Activated T-helper 9 cell treated with anti-CD3 and anti-CD28 coated beads, Interleukin-2, amount 50 U/mL, for 16 hours (primary cell): ENCODE measurements at places on chromosomes 3 and 15.

DNA sequence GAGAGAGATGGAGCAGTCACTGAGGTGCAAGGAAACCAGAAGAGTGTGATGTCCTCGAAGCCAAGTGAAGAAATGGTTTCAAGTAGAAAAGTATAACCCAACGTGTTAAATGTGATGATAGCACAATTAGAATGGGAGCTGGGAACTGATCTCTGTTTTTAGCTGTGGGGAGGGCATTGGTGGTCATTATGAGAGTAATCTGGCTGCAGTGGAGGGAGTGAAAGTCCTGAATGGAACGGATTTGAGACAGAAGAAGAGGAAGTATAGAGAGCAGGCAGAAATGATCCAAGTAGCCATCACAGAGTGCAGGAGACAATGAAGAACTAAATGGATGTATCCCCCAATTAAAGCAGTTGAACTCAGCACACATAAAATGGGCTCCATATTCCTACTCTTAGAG lies 235.3 kb downstream of the IGSF11 start:
- DNase-seq = no peak

DNA sequence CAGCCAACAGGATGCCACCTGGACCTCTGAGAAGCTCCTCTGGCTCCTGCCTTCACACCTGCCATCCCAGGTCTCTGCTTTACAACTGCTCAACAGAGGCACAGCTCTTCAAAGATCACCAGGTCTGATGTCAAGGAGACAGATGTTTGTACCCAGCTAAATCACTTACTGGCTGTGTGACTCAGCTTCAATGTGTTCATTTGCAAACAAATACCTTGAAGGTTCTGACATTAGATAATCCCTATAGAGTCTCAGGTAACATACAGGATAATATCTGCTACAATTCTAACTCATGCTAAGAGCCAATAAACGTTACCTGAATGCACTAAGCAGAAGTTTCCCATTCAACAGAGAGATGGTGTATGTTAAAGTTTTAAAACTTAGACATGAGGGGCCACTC lies 163.4 kb upstream of the IGF1R start:
- no peak for DNase-seq

DNA sequence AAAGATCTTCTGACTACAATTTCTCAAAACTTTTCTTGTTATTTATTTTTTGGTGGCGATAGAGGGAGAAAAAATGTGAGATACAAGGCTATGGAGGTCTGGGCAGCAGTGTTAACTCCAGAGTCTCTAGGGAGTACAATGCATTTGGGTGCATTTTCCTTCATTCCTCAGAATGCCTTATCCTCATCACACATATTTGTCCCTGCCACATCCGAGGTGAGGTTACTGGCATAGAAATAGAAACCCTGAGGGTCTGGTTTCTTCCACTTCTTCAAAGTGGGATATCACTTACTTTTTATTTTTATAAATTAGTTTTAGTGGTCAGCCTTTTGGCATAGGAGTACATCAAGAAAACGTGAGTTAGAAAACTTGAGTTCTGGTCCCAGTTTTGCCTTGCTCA lies 150.4 kb downstream of the TIGIT start:
- DNase-seq = no peak

DNA sequence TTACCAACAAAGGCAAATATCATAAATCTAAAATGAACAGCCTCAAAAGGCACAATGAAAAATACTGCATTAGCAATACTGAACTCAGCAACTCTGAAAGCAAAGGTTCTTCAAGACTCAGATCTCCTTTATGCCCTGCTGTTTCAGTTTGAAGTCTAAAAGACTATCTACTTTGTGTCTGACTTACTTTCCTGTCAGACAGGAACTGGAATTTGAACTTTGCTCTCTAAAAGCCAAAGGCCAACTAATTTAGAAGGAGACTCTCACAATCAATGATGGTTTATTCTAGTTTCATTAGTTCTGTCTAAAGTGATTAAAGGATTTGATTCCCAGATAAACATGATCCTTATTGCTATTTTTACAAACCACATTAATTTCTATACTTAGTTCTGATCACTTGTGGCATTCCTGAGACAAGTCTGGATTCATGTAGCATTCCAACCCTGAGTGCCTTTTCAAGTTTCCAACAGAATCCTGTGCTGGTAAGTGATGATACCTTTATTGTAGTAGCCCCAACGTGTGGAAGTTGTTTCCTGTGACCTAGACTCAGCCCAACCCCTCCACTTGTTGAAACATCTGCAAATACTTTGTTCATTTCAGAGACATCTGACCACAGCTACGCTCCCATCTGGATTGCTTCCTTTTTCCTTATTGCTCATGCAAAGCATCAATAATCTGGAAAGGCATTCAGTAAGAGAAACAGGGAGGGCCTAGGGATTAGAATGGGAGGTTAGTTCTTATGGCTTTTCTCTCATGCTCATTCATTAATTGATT lies 14.9 kb upstream of the LEKR1 start:
- no peak for DNase-seq

DNA sequence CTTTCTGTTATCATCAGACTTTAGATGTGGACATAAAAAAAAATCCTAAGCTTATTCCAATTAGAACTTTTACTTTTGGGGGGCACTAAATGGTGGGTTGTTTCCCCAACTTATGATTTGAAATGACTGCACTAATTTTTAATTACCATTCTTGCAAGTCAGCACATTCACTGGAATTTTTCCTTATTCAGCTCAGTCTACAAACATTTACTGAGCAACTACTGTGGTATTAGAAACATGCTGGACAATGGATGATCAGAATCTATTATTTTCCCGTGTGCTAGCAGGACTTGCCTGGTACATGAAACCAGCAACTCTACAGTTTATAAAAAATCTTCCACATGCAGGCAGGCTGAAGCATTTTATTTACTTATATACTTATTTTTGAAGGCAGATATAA lies 273.6 kb downstream of the FOXP1 start:
- DNase-seq = no peak
